ENCODE measurements at places on chromosomes 2 and 18.

DNA sequence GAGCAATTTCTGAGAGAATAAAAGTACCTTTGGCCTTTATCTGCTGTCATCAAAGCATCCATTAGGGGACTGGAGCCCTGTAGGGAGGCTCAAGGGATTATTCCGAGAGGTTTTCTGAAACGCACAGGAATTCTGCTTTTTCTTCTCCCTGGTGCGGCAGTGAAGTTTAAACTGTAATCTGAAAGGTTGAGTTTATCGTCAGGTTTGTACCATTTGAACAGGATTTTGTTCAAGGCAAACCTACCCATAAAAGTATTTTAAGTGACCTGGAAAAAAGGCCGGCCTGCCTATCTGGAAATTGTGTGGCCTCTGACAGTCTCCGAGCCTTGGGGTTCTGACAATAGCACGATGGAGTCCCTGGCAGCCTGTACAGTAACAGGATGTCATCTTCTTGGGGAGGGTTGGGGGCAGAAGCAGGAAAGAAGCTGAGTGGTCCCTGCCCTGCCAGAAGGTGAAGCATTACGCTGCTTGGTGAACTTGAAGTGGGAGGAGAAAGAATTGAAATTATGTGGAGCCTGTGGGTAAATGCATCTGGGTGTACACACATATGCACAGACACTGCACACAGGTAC, 272.0 kb downstream of the CYRIA start:
- no peak for DNase-seq

DNA sequence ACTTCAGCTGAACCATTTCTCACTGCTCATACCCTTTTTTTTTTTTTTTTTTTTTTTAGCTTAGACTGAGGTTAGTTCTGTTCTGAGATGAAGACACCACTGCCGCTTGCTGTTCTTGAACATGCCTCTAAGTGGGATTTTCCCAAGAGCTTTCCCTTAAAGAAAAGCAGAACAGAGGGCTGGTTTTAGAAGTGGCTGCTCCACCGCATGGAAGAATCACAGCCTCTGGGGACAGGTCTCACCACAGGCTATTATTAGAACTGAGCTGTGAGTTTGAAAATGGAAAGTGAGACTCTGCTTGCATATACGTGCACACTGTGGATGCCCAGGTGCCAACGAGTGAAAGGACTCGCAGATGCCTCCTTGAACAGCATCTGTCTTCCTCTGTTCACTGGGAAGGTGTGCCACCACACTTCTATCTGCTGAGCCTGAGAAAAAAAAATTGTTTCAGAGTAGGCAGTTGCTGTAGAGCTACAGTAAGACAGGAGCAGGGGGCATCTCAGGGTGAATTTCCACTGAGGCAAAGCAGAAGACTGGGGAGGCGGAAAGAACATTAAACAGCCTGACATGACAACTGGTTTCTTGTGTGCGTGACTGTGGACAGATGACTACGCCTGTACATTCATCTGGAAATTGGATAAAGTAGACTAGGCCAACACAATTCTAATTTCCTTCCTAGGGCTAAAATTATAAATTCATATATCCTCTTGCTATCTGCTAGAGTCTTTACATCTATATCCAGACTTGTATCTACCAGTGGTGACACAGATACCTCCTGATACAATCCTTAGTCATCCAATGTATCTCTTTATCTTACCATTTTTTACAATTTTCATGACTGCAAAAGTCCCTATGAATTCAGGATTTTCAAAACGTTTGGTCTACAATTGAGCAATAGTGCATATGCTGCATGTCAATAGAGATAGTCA, 1045.7 kb upstream of the CELF4 start:
- no peak for DNase-seq

GRCh38 chr2:223460774-223461211, 141.4 kb downstream of the SCG2 start:
- no peak for DNase-seq

- no peak for DNase-seq
Observed at GRCh38 chr2:38750011-38750890, 910 bp downstream of the SRSF7 start.

DNA sequence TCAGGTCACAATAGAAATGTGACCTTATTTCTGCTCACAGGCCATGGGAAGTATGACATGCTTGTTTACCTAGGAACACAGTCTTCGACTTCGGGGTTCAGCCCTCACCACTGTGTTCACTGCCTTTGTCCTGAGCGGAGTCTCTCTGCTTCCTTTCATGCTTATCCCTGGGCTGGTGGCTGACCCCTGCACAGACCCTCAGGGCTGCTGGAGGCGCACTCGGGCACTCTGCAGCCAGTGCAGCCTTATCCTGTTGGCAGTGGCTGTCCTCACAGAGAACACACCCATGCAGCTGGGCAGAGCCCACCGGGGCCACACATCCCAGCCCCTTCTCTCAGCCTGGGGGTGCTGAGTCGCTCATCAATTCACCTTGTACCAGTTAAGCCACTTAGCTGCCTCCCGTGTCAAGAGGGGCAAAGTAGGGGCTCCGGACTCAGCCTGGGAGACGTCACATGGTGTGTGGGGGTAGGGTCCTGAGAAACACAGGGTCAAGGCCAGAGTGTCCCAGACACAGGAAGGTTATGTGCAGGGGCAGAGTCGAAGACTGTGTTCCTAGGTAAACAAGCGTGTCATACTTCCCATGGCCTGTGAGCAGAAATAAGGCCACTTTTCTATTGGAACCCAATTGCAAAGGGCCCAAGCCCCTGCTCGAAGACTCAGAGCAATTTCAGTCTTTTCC, 107.5 kb downstream of the FAM210A start:
- no peak for DNase-seq

DNA sequence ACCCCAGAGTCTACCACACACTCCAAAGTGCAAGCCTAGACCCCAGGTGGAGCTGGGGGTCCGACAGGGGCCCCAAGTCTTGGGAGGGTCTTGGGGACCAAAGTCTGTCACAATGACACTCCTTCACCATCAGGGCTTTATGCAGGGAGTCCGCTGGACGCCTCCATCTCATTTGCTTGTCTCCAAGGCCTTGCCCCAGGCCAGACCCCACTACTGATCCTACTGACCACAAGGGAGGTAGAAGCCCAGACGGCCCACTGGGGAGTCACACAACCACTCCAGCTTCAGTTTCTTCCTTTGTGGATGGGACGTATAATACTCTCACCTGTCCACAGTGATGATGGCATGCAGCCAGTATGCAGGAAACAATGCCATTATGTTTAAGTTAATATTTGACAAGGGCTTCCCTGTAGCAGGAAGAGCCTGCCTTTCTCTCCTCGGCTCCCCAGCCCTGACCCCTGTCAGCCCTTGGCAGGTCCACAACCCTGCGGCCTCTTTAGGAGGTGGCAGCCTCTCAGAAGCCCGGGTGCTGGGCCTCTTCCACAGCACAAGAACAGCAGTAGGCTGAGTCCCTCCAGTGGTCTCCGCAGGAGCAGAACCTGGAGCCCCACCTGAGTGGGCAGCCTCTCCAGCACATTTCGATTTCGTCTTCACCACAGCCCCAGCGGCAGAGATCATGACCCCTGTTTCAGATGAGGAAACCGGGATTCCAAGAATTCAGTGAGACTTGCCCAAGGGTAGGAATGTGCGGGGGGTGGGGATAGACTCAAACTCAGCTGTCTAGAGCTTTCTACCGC, 6.5 kb downstream of the BIN1 start:
- no peak for DNase-seq

DNA sequence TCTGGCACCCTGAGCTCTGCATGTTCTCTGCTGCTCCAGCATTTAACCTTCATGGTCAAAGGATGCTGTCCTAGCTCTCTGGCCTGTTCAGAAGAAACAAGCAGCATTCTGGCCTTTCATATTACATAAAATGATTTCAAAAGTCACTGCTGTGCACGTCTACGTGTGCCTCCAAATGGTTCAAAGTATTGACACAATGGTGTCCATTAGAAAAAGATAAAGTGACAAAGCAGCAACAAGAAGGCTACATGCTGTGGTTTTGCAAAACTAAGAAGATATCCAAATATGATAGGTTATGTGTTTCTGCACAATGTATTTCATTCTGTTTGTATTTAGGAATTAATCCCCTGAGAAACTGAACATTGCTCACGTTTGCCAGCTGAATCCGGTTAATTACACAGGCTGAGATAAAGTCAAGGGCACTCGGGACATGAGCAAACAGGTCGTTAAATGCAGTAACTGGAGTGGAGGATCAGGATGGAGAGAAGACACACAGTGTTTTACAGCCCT, 258.5 kb downstream of the DOK6 start:
- no peak for DNase-seq

DNA sequence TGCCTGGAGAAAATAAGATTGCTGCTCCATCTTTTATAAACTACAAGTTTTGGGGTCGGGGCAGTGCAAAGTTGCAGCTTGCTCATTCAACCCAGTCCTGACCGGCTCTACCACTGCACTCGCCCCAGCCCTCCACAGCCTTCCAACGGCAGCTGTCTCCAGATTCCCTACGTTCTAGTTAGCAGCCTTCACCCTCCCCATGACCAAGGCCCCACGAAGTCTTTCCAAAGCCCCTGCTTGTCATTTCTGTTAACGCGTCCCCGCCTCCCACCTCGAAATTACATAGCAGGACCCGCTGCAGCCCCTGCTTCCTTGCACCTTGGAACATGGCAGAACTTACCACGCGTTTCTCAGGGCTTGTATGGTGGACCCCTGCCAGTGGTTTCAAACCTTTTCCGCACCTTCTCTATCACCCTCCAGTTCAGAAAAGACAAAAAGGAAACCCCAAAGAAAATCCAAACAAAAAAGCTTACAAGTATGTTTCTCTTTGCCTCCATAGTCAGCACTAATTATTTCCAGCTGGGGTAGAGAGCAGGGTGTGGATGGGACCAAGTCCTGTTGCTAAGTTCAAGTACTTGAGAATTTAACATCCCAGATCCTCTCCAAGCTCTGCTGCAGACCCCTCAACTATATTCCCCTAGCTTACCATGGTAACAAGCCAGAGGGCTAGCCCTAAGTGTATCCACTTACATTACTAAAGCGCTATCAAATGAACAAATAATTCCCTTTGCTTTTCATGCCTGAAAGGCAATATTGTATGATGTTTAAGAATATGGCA, 161.5 kb downstream of the TGIF1 start:
- DNase-seq, result no peak

DNA sequence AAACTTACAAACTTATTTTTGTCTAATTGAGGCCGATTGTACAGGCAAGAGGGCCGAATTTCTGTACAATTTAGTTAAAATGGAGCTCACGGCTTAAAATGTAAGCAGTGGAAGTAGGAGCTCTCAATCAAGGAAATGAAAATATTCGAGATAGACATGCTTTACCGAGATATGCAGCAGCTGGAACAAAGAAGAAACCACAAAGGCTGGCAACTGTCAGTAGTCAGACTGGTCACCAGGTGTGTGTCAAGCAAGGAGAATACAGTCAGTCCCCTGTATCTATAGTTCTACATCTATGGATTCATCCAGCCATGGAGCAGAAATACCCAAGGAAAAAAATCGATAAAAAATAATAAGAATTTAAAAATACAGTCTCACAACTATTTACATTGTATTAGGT, 122.6 kb downstream of the WDSUB1 start:
- DNase-seq, result no peak

GRCh38 chr2:20189299-20189931, 35.5 kb downstream of the SDC1 start:
- DNase-seq, result no peak

GRCh38 chr2:46315103-46315890, 18.1 kb downstream of the EPAS1 start:
- DNase-seq, result peak; percentile 13

DNA sequence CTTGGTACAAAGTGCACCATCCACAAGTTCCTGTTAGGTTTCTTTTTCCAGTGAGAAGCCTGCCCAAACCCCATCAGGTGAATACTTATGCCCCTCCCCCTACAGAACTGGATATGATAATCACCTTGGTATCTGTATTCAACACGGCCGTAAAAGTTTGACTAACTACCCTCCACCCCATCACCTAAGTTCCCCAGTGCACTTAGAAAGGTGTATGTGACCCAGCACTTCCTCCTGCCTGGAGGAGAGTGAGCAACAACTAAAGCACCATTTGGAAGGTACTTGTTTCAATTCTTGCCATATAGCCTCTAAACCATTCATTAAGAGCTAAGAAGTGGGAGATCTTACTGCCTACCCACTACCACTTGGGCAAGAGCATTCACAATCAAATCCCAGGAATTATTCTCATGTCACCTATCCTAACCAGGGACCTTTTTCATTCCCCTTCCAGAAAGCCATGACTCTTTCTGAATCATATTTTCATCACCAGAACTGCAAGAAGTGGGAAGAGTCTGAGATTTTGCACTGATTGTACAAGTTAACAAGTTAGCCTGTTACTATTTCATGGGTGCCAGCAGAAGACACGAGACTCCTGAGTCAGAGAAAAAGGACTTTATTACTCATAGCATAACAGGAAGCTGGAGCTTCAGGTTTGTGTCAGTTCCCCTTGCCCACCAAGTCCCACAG, 53.5 kb upstream of the NDUFV2 start:
- no peak for DNase-seq

- no peak for DNase-seq
Observed at GRCh38 chr2:75646090-75646582, 447 bp upstream of the MRPL19 start.

DNA sequence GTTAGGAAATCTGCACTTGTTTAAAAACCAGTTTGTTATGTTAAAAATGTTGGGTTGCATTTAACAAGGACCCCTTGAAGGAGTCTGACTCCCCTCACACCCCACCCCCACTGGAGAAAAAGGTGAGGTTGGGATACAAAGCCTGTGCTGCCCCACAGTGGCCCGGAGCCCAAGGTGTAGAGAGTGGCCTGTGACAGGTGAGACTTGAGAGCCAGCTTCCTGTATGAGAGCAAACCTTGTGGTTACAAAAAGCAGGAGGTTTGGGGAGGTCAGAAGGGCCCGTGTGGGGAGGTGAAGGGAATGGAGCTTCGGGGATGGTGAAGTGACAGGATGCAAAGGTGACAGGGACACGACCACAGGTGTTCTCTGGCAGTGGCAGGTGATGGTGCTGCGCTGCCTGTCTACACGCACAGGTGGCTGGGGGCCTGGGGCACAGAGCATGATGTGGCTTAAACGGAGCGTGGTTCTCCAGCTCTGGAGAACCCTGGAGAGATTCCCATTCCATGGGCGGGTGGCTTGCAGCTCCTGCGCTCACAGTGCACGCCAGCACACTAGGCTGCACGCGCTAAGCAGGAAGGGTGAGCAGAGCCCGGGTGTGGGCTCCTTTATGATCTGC, 29.0 kb downstream of the IMPA2 start:
- DNase-seq, result no peak

DNA sequence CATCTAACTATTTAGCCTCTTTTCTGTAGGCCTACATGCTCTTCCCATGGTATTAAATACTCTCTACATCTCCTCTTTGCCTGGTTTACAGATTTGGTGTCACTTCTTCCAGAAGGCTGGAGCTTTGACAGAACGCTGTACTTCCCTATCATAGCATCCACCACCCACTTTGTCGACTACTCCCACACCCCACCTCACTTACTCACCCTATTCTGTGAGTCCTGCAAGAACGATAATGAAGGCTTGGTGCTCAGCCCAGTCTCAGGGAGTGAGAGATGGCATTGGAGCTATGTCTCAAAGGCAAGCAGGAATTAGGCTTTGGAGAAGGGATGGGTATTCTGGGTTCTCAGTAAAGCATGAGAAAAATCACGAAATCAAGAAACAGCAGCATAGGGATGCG, 20.3 kb upstream of the KDM3A start:
- no peak for DNase-seq

- DNase-seq, result no peak
Observed at GRCh38 chr18:70425236-70425635, 136.4 kb downstream of the SOCS6 start.

Measured in esophagus squamous epithelium (tissue), 5 donors.